ENCODE measurements at places on chromosomes 4 and X.

DNA sequence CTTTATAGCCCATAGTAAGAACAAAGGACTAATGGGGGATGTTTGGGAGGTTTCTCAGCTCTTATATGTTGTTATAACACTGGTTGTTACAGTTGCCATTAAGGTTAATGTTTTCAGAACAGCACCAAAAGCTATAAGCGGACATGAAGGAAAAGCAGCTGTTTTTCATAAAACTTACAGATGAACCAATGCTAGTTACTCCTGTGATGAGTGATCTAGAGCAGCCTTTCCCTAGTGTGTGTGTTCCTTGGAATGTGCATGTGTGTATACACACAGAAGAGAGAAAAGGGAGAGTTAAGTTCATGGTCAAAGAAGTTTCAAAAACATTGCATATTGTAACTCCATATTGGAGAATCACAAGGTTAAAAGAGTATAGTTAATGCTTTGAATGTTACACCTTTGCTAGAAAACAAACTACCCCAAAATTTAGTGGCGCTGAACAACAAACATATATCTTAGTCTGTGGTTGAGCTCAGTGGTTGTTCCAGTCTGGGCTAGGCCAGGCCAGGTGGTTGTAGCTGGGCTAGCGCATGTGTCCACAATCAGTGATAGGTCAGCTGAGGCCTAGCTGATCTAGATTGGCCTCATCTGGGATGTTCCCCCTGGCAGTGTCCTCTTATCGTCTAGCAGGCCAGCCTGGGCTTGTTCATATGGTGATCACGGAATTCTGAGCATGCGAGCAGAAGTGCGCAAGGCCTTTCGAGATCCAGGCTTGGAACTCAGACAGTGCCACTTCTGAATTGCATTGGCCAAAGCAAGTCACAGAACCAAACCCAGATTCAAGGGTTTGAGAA lies 151.0 kb downstream of the NHS start:
- DNase-seq = no peak

GRCh38 chr4:123856689-123857545 lies 460.3 kb downstream of the SPRY1 start:
- no peak for DNase-seq

DNA sequence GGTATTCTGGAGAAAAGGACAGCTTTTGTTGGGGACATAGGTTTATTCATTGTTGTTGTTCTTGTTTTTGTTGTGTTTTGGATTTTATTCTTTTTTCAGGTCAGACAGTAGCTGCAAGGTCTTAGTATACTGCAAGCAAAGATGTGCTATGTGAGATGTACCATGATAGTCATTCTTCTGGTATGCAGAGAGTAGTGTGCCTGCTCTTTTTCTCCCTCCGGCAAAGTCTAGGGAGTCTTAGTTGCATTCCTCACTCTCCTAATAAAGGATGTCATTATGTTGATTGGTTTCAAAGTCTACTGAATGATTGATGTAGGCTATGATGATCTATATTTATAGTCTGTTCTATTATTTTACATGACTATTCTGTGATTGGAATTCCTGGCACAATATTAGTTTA lies 119.9 kb upstream of the POF1B start:
- no peak for DNase-seq

- DNase-seq = no peak
Observed at GRCh38 chr4:105714071-105714521, 5.5 kb downstream of the GSTCD start.

GRCh38 chrX:74280759-74281158 lies 23.2 kb upstream of the ZCCHC13 start:
- DNase-seq = no peak

Data from activated CD4-positive, alpha-beta T cell treated with anti-CD3 and anti-CD28 coated beads, Interleukin-2, Interleukin-4, amounts not matched to agents 100 ng/mL and 50 ng/mL, durations not matched to agents 16 hours and 8 hours (primary cell).